MG63 (cell line): ENCODE measurements at places on chromosomes 12 and 14. TPM values are rescaled to one million over a fixed set of nuclear protein-coding genes. Genes with fewer than 3 reads are reported as not detected.

The FGD6 gene
- 0.40 and 0.91 TPM in 2 replicates for total RNA-seq

The ZDHHC22 gene
- total RNA-seq, result not detected in 2 replicates

The PAPLN gene
- total RNA-seq, result 0.53 TPM in 1 of 2 replicates, not detected in the other

The OR4E2 gene
- total RNA-seq, result not detected in 2 replicates

The KLHL33 gene
- total RNA-seq, result not detected in 2 replicates

The ZC2HC1C gene
- 0.99 TPM in 1 of 2 replicates, not detected in the other for total RNA-seq

The FOXG1 gene
- 0.03 and 0.67 TPM in 2 replicates for total RNA-seq

The KCNC2 gene
- not detected in 2 replicates for total RNA-seq

GRCh38 chr14:104544362-104544961 is 35.1 kb upstream of the C14orf180 start:
- DNase-seq, result no peak

- no peak for DNase-seq
These were observed 422.3 kb downstream of the FUT8 start for GRCh38 chr14:65834812-65835211.

GRCh38 chr14:70640938-70641547 is 673 bp upstream of the TTC9 start:
- peak; percentile 30 for DNase-seq

- no peak for DNase-seq
These were observed 163.6 kb upstream of the DYRK2 start for GRCh38 chr12:67484791-67485480.

DNA sequence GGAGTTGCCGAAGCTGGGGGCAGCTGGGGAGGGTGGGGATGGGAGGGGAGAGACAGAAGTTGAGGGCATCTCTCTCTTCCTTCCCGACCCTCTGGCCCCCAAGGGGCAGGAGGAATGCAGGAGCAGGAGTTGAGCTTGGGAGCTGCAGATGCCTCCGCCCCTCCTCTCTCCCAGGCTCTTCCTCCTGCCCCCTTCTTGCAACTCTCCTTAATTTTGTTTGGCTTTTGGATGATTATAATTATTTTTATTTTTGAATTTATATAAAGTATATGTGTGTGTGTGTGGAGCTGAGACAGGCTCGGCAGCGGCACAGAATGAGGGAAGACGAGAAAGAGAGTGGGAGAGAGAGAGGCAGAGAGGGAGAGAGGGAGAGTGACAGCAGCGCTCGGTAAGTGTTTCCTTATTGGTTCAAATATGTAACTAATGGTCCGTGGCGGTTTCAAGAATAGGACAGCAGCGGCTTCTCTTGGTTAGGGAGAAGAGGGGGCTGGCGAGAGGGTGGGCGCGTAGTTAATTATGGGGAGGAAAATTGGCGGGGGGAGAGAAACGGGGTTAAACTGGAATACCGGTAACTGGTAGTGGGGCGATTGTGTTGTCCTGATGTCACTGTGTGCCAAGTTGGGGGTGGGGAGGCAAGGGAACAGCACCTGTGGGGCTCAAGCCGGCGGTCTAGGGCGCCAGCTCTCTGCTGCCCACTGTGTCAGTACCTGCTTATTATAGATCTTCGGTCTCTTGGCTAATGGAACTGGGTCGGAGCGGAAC is 8.4 kb downstream of the HOXC8 start:
- peak; percentile 66 for DNase-seq

DNA sequence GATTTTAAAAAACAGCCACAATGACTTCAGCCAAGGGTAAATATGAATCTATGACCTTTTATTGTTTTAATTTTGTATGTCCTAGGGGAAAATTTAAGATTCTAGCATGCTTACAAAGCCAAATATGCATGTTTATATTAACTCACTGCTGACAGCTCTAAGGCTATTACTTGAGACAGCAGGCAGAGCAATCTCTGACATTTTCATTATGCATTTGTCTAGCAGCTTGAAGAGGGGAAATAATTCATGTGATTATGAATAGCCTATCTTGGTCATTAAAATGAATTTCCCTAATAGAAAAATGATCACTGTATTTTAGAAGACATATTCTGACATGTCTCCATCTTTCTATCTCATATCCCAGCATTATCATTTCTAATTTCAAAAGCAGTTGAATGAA is 46.6 kb upstream of the HELB start:
- DNase-seq, result no peak

GRCh38 chr12:2833327-2833726 is 1.5 kb downstream of the NRIP2 start:
- no peak for DNase-seq

DNA sequence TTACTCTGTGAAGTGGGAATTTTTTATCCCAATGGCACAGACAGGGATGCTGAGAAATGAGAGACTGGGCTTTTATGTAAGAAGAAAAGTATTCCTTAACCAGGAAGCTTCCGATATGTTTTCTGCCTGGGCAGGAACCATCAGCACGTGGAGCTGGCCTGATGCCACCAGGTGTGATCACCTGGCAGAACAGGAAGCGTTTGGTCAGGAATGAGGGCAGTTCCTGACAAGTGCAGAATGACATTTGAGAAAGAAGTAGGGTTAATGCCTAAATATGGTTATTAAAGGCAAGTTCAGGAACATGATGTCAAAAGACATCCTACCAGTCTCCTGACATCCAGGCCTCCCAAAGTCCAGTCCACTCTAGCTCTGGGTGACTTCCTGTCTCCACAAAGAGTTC is 210.3 kb downstream of the NUAK1 start:
- no peak for DNase-seq

DNA sequence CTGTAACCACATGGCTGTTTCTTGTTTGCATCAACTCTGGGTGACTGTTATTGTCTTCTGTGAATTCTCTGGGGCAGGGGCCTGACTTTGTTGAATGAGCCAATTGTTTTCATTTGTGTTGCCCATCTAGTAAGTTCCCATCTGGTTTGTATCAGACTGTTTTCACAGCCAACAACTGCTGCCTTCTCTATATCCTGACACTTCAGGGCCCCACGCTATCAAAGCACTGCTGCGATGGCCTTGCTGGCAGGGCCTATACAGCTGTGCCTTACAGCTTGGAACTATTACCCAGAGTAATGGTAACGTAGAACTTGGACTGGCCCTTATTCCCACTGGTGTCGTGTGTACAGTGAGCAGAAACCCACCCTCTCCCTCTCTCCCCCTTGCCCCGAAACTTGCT is 104.3 kb upstream of the DACT1 start:
- no peak for DNase-seq

GRCh38 chr14:104147346-104148125 is 9.1 kb downstream of the KIF26A start:
- no peak for DNase-seq

GRCh38 chr14:102540315-102541028 is 30.9 kb upstream of the ANKRD9 start:
- no peak for DNase-seq

DNA sequence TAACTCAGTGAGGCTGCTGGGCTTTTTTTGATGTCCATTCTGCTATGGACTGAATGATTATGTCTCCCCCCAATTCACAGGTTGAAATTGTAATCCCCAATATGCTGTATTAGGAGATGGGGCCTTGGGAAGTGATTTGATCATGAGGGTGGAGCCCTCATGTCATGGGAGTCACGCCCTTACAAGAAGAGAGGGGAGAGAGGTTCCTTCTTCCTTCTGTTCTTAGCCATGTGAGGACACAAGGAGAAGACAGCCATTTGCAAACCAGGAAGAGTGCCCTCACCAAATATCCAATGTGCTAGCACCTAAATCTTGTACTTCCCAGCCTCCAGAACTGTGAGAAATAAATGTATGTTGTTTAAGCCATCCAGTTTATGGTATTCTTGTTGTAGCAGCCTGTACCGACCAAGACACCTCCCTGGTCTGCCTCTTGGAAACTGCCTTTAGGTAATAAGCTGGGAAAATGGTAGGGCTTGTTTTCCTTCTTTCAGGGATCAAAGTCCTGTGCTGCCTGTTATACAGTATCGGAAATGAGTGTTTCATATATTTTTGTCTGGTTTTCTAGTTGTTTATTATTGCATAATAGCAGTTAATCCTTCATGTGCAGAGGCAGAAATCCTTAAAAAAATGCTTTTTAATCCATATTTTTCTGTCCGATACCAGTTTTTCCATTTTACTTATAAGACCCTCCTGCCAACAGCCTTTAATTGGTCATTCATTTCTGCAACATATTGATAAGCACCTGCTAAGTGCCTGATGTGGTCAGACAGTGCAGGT is 16.3 kb downstream of the BORCS5 start:
- no peak for DNase-seq

- no peak for DNase-seq
These were observed 58.3 kb upstream of the DLK1 start for GRCh38 chr14:100668352-100668751.

DNA sequence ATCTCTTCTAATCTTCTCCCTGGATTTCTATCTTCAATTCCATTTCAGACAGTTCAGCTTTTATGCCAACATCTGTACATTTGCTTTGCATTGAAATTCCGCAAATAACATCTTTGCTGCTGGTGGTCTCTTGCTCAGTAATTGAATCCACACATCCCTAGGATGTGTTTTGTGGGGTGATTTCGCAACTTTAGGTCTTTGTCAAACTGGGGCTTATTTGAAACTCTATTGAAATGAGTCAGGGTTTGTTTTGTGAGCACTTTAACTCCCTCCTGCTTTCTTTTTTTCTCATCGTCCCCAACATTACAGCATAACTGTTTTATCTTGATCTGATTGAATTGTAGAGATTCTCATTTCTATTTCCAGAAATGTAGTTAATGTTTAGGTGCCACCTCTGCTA is 404.3 kb downstream of the NPAS3 start:
- no peak for DNase-seq

- DNase-seq, result no peak
These were observed 19.5 kb downstream of the GPR68 start for GRCh38 chr14:91225025-91225424.

- no peak for DNase-seq
These were observed 13.7 kb upstream of the ZNF84 start for GRCh38 chr12:133023566-133023965.

- no peak for DNase-seq
These were observed 14.3 kb downstream of the SCARB1 start for GRCh38 chr12:124849382-124849781.

DNA sequence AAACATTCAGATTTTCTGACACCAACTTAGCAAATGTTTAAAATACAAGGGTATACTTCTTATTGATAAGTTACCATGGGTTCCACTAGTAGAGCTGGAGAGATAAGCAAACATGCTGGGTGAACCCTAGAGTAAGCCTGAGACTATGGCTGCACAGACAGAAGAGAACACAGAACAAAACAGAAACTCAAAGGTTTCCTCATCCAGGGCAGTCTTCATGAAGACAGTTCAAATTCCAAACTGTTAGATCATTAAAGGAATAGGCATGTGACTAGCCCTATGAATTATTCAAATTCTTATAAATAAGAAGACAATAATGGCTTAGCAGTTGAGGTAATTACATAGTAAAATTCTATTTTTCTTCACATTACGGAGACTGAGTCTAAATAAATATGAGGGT is 28.1 kb downstream of the BTBD7 start:
- no peak for DNase-seq

- no peak for DNase-seq
These were observed 1.9 kb downstream of the KLRF2 start for GRCh38 chr12:9883175-9883574.

- DNase-seq, result no peak
These were observed 4.3 kb downstream of the AMN1 start for GRCh38 chr12:31724557-31724956.

DNA sequence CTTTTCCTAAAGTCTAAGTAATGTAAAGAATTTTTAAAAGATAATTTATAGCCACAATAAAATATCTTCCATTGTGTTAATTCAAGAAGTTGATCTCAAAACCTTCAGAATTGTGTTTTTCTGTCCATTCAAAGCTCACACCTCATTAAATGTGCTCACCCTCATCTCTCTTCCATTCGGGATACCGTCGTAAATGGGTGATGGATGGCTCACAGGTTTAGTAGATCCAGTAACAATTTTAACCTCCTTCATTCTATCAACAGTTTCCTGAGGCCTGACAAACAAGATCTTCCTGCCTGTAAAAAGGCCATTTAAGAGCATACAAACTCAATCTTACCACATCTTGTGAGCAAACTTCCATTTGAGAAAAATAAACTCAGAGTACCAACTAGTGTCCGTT is 9.4 kb upstream of the FLRT2 start:
- no peak for DNase-seq

DNA sequence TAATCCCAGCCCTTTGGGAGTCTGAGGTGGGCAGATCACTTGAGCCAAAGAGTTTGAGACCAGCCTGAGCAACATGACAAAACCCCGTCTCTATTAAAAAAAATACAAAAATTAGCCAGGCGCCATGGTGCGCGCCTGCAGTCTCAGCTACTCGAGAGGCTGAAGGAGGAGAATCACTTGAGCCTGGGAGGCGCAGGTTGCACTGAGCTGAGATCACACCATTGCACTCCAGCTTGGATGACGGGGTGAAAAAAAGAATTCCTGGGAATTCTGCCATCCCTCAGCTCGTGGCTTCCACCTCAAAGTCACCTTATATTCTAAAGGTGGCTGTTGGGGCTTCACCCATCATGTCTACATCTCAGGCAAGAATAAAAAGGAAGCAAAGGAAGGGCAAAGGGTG is 12.9 kb downstream of the BCL2L14 start:
- no peak for DNase-seq

DNA sequence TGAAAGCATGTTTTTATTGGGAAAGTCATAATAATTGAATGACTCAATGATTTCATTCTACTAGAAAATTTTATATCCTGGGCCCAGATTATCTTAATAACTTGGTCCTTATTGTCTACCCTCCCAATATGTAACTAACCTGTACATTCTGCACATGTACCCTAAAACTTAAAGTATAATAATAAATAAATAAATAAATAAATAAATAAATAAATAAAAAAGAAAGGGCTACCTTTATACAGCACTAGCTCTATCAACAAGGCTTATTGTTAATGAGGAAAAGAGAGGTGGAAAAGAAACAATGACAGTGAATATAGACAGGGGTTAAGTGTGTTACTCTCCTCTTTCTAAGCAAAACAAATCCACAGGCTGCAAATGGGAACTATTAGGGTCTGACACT is 83.6 kb downstream of the GRIN2B start:
- DNase-seq, result no peak

DNA sequence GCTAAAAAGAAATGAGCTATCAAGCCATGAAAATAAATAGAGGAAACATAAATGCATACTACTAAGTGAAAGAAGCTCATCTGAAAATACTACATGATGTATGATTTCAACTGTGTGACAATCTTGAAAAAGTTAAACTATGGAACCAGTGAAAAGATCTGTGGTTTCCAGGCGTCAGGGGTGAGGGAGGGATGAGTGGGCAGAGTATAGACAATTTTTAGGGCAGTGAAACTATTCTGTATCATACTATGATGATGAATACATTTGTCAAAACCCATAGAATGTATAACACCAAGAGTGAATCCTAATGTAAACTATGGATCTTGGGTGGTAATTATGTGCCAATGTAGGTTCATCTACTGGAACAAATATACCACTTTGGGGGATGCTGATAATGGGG is 21.3 kb downstream of the SPX start:
- no peak for DNase-seq
